Neural crest cell (in vitro differentiated cells): ENCODE measurements at places on chromosomes 7 and 10.
A peak's percentile ranks its signal among the peaks of the same experiment; 100 is the strongest.

GRCh38 chr7:115226410-115226809, 304.5 kb downstream of the MDFIC start:
- DNase-seq, result no peak

GRCh38 chr7:100693312-100694097, 545 bp downstream of the GIGYF1 start:
- DNase-seq, result no peak

DNA sequence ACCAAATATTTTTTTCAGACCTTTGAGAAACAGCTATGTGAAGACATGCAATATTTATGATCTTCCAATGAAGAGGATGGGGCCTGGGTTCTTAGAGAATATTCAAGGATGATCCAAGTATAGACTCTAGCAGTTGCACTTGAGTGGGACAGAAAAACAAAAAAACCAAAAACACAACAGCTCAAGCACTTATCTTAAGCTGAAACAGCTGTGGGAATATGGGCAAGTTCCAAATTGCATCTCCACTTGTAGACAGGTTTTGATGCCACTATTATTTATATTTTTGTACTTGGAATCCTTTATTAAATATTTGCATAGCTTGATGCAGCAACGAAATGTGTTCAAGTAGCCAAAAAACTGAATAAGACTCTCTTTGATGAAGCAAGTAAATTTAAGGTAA, 2.2 kb upstream of the PDK4 start:
- DNase-seq, result no peak

DNA sequence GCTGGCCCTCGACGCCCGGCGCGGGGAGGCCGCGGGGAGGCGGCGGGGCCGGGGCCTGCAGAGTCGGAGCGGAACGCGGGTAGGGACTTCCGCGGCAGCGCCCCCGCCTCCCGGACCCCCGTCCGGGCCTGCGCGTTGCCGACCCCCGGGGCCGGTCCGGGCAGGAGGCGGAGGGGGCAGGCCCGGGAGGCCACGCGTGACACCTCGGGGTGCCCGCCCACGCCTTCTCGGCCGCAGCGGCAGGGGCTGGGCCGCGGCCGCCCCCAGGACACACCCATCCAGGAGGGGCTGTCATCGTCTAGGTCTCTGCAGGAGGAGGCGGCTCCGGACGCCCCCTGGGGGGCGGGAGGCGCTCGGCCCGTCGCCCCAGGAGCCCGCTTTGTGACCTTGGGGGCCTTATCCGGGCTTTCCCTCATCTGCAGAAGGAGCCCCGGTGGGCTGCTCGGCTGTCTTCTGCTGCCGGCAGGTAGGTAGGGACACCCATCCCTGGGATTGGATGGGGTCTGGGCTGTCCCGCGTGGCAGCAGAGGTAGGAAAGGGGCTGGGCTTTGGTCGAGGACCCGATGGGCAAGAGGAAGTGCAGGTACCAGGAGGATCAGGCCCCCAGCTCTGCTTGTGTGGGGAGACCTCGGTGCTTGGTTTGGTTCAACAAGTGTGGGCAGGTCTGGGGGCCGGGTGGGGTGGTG, 569 bp downstream of the ZNF316 start:
- peak; percentile 30 for DNase-seq

DNA sequence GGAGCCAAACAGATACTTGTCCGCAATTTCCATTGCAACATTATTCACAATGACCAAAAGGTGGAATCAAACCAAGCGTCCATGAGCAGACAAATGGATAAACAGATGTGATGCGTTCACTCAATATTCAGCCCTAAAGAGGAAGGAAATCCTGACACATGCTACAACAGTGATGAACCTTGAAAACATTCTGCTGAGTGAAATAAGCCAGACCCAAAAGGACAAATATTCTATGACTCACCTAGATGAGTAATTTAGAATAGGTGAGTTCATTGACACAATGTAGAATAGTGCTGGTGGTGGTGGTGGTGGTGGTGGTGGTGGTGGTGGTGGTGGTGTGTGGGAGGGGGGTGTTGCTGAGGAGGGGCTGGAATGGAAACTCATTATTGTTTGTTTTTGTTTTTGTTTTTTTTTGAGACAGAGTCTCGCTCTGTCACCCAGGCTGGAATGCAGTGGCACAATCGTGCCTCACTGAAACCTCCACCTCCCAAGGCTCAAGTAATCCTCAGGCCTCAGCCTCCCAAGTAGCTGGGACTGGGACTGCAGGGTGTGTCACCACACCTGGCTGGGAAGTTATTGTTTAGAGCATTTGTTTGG, 28.6 kb downstream of the SMKR1 start:
- DNase-seq, result no peak

DNA sequence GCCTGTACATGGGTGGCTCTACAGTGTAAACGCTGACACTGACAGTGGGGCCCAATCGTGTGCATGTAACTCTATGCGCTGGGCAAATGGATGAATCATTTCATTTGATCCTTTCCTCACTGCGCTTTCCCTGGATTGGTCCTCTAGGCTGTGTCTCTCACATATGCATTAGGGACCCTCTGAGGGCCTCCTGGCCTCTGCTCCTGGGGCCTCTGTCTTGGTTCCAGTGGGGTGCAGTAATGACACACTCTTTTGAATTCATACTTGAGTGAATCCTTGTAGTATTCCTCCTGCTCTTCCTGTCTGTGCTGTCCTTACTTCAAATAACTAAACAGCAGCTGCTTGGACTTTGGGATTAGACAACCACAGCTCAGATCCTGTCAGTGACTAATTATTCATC, 176.5 kb upstream of the ADO start:
- DNase-seq, result no peak

DNA sequence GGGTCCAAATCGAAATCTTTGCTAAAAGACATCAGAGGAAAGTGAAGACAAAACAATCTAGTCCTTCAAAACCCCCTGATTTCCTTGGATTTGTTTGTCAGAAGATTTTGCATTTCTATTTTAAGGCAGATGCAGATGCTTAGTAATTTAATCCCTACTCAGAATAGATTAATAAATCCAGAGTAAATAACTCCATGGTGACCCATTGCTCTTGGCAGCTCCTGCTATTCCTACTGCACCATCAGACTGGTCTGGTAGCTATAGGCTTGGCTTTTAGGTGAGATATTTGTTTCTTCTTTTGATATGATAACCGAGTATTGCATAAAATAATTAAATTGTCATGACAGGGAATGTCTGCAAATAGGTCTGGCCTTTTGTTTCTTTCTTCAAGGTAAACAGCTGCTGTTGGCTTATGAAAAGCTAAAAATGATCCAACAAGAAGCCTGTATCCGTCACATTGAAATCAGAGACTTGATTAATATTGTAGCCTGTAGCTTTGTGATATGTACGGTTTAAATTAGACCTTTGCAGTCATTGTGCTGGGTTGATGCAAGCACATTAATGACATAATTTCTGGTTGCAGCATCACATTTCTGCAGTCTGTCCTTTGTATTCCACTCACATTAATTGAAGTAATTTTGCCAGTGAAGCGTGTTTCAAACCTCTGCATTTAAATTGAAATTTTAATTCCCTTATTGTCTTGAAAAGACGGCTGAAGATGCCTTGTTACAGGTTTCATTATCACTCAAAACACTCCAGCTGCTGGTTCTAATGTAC, 40.7 kb downstream of the EXOC4 start:
- no peak for DNase-seq

- no peak for DNase-seq
Measured at GRCh38 chr7:82057476-82057875, 287.6 kb upstream of the HGF start.

GRCh38 chr7:90982228-90982627, 282.0 kb upstream of the FZD1 start:
- DNase-seq, result no peak

- no peak for DNase-seq
Measured at GRCh38 chr10:3532644-3533043, 252.4 kb downstream of the KLF6 start.

DNA sequence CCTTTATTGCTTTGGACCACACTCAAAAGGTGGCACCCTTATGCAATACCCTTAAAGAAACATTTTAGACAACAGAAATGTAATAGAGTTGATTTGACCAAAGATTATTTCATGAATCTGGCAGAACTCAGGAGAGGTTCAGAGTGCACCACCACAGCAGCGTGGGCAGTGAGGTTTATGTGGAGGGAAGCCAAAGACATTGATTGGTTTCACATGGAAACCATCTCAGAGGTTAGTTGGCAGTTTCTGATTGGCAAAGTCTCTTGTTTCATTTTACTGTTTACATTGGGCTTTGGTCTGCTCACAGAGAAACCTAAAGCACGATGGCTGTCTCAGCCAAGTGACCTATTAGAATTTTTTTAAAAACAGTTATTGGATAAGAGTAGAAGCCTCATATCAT, 101.3 kb downstream of the SDHAF3 start:
- DNase-seq, result no peak

- no peak for DNase-seq
Measured at GRCh38 chr10:91799612-91799975, 1.4 kb downstream of the TNKS2 start.

GRCh38 chr10:11654659-11655058, 43.2 kb upstream of the USP6NL start:
- no peak for DNase-seq

GRCh38 chr10:129754211-129755050, 209.6 kb downstream of the EBF3 start:
- no peak for DNase-seq

DNA sequence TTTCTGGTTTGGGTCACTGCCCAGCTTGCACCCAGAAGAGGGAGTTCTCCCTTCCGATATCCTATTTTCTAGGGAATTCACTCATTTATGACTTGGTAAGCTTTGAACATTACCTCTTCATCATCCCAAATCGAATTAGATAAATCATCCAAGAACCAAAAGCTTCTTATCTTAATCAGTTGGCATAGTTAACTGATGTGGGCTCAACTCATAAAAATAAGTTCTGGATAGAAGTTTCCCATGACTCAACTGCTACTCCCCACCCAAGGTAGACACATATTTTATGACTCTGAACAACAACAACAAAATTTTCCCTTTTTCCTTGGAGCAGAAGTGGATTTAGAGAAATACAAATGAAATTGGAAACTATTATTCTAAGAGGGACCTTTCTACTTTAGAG, 102.9 kb upstream of the CCDC6 start:
- DNase-seq, result no peak

GRCh38 chr10:132909491-132910071, 32.8 kb downstream of the CFAP46 start:
- DNase-seq, result no peak

GRCh38 chr10:47440207-47440606, 43.7 kb downstream of the ANXA8 start:
- no peak for DNase-seq

DNA sequence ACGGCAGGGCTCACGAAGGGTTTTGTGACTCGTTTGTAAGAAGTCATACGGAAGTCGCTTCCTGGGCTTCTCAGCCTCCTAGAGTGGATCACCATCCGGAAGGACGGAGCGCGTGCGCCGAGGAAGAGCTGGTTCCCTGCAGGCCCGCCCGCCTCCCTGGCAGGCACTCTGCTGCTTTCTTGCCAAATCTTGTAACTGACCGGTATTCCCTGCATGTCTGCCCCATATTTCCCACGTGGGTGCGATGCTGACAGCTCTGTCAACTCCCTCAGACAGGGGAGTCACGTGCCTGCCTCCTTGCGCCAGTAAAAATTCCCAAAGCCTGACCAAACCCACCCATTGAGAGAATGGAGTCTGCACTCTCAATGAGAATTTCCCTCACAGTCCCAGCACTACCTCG, 12.7 kb downstream of the SHH start:
- DNase-seq, result no peak

- no peak for DNase-seq
Measured at GRCh38 chr10:24791084-24791726, 67.5 kb upstream of the ARHGAP21 start.
